ENCODE measurements at places on chromosomes 1 and 21.

DNA sequence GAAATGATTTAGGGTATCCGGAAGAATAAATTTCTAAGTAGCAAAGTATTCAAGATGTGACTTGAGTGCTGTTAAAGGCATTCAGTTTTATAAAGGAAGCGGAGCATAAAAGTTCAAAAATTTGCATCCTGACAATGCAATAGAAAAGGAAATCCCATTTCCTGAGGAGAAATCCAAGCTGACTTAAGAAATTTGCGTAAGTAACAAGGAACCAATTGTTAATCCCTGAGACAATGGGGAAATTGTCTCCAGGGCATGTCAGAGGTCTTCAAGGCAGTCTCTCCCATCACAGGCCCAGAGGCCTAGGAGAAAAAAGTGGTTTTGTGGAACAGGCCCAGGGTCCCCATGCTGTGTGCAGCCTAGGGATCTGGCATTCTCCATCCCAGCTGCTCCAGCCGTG, 416.0 kb downstream of the PRDM2 start:
- no peak for DNase-seq

DNA sequence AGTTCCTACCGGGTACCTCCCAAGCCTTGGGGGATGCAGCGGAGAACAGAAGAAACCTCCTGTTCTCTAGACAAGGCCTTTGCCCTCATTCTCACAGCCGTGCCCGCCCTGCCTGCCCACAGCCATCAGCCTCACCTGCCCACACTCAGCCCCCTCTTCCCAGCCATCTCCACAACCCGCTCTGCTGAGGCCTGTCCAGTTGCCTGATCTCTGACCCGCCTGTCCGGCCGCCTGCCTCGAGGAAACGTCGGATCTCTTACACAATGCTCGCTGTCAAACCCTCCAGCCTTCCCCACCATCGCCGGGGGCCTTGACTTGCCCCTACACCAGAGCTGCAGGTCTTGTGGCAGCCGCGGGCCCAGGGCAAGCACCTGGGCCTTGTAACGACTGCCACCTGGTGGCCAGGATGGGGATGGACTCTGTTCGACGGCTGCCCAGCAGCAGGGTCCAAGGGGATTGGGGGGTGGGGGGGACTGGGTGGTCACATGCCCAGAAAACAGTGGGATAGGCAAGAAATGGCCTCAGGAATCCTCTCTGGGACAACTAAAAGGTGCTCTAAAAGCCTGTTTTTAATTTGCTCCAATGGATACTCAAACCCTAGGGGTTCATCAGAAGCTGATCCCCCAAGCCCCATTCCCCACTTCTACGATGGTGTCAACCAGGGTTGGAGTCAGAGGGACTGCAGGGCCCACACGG, 31.0 kb downstream of the SLC45A1 start:
- peak; percentile 21 for DNase-seq

DNA sequence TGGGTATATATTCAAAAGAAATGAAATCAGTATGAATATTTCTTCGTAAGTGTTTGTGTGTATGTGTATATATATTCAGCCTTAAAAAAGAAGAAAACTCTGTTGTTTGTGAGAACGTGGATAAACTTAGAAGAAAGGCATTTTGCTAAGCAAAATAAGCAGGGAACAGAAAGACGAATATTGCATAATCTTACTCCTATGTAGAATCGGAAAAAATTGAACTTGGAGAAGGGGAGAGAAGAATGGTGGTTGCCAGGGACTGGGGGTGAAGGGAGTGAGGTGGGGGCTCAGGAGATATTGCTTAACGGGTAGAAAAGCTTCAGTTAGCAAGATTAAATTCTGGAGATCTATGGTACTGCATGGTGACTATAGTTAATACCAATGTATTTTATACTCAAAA, 40.3 kb upstream of the NEK7 start:
- DNase-seq = no peak

DNA sequence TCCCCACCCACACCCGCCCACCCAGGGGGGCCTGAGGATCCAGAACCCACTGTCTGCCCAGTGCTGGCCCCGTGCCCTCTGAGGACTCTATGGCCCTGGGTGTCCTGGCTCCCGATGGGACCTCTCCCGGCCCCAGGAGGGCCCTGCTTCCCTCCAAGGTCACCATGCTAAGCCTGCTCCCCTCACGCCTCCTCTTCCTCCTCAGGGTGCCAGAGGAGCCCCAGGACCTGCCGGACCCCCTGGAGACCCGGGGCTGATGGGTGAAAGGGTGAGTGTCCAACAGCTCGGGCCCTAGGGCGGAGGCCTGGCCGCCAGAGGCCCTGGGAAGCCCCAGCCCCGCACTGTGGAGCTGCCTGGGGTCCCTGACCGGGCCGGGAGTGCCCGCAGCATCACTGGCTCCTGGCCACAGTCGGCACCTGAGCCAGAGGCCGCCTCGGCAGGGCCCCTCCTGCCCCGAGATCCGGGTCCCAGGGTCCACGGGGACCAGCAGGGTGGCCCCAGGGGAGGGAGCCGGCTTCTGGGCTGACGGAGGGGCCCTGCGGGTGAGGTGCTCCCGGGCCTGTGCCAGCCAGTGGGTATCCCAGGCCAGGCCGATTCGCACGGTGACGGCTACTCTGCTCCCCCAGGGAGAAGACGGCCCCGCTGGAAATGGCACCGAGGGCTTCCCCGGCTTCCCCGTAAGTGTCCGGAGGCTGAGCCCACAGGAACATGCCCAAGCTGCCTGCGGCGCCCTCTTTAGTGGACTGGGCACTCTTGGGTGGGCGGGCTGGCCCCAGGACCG, 16.1 kb downstream of the COL6A1 start:
- DNase-seq = no peak

GRCh38 chr21:40809673-40810197, 37.2 kb downstream of the DSCAM start:
- no peak for DNase-seq

DNA sequence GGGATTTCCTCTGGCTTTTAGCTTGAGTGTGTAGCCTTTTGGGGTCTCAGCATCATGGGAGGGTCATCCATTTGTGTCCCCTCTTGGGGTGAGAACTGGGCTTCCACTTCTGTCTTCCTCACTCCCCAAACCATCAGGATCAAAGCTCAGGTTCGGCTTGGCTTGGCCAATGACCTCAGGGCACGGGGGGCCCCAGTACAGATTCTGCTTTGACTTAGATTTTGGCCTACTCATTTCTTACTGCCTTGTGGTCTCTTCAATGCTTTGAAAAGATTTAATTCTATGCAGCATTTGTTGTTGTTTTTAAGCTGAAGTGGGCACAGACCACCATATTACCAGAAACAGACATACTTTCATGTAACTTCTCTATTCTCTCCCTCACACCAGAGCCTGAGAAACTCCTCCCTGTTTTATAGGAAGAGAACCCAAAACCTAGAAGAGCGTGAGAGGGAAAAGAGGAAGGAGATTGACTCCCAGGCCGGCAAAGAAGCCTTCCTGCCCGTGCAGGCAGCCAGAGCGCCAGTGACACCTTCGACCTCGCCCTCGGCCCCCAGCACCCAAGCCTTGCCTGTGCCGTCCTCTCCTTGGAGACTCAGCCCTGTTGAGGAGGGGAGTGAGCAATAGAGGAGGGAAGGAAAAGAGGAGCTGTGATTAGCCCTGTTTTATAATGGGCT, 1.9 kb upstream of the S100A3 start:
- DNase-seq = no peak

DNA sequence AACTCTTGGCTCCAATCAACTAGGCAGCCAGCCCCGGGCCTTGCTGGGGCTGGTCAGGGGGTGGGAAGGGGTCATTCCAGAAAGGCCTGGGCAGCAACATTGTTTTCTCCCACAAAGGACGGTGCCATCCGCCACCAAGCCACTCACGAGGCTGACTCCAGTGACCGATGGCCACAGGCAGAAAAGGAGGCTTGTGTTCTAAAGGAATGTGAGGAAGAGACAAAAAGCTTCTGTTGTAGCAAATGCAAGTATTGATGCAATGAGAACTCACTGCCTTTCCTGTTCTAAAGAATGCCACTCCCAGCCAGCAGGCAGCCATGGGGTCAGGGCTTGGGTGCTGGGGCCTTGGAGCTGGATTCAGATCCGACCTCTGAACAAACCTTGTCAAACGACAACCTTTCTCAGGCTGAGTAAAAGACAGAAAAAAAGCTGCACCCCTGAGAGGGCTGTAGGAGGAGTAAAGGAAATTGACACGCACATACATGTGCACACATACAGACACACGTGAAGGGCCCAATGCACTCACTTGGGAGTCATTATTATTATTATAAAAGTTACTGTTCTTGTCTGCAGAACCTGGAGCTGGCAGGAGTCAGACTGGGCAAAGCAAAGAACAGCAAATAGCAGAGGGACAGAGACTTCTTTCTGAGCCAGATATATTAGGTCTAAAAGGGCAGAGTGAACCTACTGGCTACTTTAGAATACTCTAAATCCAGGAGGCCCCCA, 13.9 kb upstream of the PRMT2 start:
- no peak for DNase-seq

DNA sequence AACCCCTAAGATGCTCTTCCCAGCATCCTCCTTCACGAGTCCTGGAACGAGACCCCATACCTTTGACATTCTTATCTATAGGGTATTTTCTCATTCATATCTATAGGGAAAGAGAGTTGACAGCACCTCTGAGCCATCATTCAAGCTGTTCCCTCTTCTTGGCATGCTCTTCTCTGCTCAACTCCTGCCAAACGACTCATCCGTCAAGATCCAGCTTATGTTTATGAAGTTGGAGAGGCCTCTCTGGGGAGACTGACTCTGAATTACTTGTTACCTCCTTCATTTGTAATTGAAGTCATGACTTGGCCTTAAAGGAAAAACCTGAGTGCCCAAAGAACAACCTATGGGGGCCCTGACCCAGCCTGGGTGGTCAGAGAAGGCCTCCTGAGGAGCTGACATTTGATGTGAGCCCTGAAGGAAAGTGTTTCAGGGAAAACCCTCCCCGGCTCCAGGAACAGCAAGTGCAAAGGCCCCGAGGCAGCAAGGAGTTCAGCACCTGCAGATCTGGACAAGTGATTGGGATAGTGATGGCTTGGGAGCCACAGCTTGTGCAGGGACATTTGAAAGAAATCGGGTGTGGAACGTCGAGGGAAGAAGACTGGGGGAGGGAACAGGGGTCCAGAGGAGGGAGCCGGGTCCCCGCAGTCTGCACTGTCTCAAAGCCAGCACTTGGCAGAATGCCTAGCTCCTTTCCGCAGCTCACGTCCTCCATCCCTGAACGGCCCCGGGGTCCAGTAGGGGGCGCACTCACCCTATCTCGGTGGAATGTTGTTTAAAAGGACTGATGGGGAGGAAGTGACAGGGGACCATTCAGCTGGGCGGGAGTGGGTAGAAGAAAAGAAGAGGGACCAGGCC, 14.0 kb upstream of the CDA start:
- peak; percentile 26 for DNase-seq

DNA sequence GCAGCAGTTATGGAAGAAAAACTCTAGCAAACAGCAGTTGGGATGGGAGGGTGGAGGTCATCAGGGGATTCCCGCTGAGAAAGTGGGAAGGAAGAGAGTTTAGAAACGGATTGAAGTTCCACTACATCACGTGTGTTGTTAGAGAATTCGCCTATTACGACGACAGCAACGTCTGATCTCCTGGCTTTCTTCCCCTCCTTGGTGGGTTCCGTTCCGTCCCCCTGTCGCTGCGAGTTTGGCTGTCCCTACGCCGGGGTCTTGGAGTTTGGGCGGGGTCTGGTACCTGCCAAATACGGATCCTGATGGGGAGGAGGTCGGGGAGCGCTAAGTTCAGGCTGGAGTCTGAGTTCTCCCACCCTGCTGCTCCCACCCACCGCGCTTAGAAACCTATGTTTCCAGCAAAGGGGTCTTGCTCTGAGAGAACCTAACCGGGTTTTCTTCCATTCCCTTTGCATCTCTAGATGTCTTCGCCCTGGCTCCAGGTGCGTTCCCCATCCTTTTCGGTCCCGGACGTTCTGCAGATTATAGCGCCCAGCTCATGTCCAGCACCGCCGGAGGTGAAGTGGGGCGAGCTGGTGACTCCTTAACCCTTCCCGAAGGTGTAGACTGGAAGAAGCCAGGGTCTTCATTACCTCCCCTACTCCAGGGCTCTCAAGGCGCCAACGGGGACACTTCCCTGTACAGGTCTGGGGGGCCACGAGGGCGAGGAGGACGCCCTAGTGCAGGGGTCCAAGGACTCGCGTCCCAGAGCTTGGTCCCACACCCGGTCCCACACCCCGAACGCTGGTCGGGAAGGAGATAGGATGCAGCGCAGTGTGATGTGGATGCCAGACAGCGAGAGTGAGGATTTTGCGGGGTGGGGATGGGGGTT, 641 bp upstream of the KCNK2 start:
- no peak for DNase-seq

GRCh38 chr1:227490001-227490400, 73.4 kb upstream of the ZNF678 start:
- DNase-seq = no peak

GRCh38 chr1:212498283-212499040, 65.7 kb downstream of the NENF start:
- DNase-seq = no peak
